ENCODE measurements at places on chromosomes 7 and 10. TPM values are rescaled to one million over a fixed set of nuclear protein-coding genes. Genes with fewer than 3 reads are reported as not detected.
A peak's percentile ranks its signal among the peaks of the same experiment; 100 is the strongest.

- DNase-seq, result no peak
Measured at GRCh38 chr10:49602380-49603023, 7.6 kb upstream of the SLC18A3 start.

DNA sequence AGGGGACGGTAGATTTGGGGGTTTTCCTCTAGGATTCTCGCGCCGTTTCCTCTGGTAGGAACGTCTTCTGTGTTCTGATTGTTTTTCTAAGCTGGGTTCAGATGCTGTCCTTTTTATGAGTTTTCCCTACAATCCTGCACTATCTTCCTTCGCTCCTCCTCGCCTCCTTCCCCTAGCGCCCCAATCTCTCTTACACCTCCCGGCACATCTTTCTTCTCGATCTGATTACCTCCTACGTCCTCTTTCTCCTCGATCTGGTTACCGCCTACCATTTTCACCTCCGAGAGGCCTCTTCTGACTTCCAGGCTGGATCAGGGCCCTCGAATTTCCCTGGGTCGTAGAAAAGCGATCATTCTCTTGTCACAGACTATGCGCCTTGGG lies 413 bp downstream of the BUD31 start:
- no peak for DNase-seq

DNA sequence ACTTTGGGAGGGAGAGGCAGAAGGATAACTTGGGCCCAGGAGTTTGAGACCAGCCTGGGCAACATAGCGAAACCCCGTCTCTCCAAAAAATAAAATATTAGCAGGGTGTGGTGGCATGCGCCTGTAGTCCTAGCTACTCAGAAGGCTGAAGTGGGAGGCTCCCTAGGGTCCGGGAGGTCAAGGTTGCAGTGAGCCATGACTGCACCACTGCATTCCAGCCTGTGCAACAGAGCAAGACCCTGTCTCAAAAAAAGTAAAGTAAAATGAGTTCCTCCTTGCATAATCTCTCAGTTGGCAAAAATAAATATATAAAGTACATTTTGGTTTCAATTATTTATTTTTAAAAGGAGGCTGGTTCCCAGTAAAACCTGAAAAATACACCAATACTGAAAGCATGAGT lies 11.8 kb downstream of the NANOS1 start:
- no peak for DNase-seq

DNA sequence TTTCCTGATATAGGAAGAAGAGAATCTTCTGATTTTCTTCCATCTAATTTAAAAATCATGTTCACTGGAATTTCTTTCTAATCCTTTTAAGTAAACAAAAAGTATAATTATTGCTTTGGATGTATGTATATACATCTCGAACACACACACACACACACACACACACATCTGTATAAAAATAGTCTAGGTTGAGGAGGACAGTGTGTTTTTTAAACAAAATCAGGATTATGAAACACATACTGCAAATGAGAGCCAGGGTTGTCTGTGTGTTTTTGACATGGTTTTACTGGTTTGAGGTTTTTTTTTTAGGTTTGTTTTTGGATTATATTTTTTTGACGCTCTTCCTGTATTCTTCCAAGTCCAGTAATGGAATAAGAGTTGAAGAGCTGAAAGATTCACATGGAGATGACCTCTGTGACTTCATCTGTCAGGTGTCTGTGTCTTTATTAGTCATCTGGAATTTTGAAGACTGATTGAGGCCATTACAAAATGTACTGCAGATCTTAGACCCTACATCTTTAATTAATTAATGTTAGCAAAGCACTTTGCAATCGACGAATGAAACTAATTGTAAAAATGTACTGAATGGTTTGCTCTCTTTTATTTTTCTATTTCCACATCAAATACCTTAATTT lies 237.1 kb downstream of the SUGCT start:
- DNase-seq, result no peak

- peak; percentile 85 for DNase-seq
Measured at GRCh38 chr7:131011976-131012375, 278.0 kb upstream of the KLF14 start.

GRCh38 chr7:2920956-2921652 lies 77.0 kb upstream of the GNA12 start:
- DNase-seq, result no peak

DNA sequence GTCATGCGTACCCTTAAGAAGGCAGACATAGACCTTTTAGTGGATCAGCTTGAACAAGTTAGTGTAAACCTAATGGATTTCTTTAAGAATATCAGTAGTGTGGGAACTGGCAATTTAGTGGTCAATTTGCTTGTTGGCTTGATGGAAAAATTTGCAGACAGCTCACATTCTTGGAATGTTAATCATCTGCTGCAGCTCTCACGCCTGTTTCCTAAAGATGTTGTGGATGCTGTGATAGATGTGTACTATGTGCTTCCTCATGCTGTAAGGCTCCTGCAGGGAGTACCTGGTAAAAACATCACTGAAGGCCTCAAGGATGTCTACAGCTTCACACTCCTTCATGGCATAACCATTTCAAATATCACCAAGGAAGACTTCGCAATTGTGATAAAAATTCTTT lies 103.4 kb downstream of the ABCA13 start:
- DNase-seq, result peak; percentile 62

GRCh38 chr10:86287110-86287793 lies 79.3 kb downstream of the GRID1 start:
- no peak for DNase-seq

DNA sequence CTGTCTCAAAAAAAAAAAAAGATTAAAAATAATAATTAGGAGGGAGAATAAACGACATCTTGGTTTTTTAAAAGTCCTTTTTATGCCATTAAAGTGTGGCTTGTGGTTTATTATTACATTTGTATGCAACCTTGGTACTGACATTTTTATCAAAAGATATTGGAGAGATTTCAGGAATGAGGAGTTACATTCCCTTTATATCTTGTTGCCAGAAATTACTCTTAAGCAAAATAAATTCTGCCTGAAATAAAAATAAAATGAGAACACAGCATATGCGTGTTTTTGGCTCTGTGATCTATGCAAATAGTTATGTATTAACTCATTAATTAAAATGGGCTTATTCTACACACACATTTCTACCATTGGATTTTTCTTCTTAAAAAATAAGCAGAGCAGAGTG lies 202.4 kb downstream of the BICC1 start:
- no peak for DNase-seq

- no peak for DNase-seq
Measured at GRCh38 chr7:41039386-41039953, 663.4 kb downstream of the INHBA start.

GRID1 gene
- total RNA-seq, result not detected

EBLN1 gene
- not detected for total RNA-seq

SLC26A3 gene
- total RNA-seq, result not detected

PNLIPRP3 gene
- not detected for total RNA-seq

LRRC18 gene
- total RNA-seq, result not detected

Data from RPMI7951 (cell line).